ENCODE measurements at places on chromosomes 7 and 10.
A peak's percentile ranks its signal among the peaks of the same experiment; 100 is the strongest.

DNA sequence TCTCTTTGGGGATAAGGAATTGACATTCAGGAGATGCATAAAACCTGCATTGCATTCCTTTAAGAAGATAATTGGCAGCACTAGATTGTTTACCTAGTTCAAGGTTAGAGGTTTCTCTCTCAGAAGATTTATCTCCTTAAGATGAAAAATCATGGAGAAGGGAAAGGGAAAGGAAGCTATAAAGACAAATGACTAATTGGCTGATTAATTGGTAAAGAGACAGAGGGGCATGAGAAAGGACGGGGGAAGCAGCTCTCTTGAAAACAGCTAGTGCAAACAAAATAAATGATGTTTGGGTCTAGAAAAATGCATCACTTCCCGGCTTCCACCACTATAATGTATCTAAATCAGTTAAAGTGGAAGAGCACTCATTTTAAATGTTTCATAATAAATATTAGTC, 941.2 kb downstream of the XPNPEP1 start:
- DNase-seq = no peak

DNA sequence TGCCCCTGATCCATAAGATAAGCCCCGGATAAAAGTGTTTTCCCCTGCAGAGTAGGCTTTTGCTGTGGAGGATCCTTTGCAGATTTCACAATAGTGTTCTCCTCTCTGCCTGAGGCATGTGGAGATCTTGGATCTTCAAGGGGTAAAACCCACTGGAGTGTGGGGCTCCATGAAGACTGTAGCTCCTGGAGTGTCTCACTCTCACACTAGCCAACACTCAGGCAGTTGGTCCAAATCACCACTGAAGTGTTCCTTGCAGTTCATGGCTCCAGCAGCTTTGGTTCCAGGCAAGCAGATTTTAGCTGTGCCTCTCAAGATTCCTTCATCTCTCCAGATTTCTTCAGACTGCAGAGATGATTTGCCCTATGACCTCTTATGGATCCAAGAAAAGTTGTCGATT, 665.3 kb downstream of the TNS3 start:
- no peak for DNase-seq

DNA sequence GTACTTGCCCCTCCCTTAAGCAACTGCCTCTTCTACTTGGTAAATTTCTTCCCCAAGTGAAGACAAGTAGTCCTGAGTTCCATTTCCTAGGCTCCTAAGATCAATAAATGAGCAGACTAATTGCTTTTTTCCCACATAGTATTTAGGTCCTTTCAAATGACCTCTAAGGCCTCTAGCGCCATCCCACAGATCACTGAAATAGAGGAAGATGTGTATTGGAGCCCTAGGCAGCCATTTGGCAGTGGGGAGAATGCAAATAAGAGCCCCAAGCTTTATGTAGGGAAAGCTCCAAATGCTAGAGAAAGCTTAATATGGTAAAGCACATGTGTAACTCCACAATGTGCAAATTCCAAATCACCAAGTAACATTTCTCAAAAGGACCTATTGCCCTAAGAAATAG, 316.5 kb upstream of the PHF14 start:
- no peak for DNase-seq

- DNase-seq = no peak
Measured at GRCh38 chr10:24622781-24623301, 100.8 kb downstream of the ARHGAP21 start.

DNA sequence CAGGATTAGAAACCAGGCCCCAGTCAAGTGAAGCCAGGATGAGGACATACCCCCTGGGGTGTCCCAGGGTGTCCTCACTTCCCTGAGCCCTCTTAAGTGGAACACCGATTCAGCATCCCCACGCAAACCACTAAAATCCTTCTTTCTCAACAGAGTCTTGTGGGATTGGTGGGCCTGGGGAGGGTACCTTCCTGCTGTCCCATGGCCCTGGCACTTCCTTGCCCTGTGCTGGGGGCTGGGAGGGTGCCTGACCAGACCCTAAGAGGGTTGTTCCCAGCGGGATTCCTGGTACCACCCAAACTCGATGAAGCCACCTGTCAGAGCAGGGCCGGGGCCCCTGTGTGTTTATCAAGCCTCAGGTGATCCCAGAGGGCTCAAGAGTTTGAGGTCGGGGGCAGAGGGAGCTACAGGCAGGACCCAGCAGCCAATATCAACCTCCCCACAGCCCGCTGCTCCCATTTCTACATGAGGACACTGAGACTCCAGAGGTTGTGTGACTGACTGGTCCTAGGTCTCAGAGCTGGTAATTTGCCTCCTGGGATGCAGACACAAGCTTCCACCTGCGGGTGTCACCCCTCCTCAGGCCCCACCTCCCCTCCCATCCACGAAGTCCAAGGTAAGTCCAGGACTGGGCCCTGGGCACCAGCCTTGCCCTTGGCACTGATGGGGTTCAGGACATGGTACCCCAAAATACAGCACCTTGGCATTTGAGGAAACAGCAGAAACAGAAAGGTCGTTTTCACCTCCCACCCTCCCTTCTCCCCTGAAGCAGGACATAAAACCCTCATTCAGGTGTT, 31.4 kb downstream of the OAT start:
- DNase-seq = no peak

DNA sequence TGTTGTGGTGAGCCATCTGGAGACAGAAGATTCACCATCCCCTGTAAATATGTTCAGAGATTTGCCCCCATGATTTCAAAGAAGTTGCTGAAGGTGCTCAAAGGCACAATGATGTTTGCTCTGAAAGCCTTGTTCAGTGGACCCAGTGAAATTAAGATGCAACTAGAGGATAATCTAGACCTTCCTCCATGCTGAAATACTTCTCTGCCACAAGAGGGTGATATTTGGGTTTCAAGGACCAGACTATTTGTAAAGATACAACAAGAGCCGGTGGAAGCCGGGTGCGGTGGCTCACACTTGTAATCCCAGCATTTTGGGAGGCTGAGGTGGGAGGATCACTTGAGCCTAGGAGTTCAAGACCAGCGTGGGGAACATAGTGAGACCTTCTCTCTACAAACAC, 13.5 kb upstream of the MSRB2 start:
- DNase-seq = no peak

DNA sequence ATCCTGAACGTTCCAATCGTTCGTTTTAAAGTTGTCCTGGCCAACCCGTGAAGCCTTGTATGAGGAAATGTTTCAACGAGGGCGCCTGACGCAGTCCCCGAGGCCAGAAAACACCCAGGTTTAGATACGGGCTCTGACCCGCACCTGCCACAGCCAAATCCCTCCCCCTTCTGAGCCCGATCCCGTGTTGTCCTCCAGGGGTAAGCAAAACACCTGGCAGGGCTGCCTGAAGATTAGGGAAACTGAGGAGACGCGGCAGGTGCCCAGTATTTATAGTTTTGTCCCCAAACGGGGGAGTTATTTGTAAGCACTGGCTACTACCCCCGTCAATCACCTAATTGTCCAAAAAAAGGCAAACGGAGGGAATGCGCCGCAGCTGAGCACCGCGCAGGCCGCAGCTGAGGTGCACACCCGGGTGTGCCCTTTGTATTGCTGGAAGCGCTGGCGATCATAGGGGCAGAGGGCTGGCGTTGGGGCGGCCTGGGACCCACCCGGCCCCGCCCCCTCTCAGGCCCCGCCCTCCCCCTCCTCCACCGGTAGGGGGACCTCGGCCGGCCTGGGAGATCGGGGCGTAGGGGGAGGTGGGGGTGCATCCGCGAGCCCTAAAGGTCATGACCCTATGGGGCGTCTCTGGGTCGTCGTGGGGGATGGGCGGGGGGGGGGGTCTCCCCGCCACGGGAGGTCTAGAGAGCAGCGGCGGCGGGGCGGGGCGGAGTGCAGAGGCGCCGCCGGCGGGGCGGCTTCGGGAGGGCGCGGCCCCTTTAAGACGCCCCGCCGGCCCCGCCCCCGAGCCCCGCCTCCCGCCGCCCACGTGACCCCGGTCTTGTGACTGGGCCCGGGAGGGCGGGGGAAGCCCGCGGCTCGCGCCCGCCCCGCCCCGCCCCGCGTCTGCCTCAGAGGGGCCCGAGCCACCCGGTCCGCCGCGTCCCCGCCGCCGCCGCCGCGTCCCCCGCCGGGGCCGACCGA, at the start of gene BRI3:
BRI3 (plus strand) TSS at position 896 of the 966 bp plus-strand sequence. CDS start 110 bp downstream, outside the sequence.
- DNase-seq = peak; percentile 76

DNA sequence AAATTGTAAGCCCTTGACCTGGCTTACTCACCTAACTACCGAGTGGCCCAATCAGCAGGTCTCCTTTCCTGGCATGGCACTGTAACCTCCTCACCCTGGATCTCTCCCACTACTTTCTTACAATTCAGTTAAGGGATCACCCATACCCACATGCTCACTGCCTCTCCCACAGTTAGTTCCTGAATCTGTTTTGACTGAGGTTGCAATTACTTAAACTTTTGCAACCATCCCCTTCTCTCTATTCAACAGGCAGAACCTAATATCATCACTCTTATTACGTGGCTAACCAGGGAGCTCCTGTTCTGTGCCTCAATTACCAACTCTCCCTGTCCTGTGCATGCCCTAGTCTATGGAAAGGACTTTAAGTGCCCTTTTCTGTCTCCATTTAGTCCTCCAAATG, 84.2 kb upstream of the IKZF1 start:
- DNase-seq = no peak

DNA sequence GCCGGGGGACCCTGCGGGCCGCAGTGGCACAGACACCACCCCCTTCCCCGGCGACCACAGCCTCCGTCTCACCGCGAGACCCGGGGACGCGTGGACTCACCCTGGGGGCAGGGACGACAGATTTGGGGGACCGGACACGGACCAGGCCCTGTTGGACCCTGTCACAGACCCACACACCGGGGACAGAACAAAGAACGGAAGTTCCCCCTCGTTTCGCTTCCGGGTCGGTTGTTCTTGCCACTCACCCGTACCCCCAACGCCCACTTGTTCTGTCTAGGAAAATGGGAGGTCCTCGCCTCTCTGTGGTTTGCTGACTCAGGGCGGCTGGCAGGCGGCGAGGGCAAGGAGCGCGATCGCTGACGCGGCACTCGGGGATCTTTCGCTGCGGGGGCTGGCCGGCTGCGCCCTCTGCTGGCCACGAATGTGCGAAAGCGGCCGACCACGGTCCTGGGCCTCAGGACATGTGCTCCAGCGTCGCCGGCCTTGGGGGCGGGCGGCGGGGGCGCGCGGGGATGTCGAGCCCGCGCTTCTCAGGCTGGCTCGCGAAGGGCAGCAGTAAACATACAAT, at the start of gene ZNF3:
ZNF3 (minus strand) TSS at position 189 of the 568 bp plus-strand sequence. CDS start 4,366 bp downstream, outside the sequence.
- peak; percentile 89 for DNase-seq

DNA sequence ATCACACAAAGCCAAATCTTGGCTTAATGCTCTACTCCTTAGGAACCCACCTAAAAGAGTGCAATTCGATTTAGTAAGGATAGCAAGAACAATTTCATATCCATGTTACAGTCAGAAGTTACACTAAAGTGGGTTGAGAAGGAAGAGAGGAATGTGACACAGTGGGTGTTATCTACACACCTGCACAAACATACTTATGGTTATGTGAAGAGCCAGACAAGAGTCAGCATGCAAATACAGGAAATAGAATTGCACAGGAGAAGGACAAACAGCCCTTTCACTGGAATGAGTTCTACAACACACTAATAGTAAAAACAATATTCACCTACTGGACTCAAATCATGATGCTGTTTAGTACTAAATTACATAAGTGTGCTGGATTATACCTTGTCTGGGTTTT, 262.8 kb downstream of the DGKB start:
- DNase-seq = no peak

GRCh38 chr7:99551334-99551733, 580 bp downstream of the FAM200A start:
- no peak for DNase-seq

DNA sequence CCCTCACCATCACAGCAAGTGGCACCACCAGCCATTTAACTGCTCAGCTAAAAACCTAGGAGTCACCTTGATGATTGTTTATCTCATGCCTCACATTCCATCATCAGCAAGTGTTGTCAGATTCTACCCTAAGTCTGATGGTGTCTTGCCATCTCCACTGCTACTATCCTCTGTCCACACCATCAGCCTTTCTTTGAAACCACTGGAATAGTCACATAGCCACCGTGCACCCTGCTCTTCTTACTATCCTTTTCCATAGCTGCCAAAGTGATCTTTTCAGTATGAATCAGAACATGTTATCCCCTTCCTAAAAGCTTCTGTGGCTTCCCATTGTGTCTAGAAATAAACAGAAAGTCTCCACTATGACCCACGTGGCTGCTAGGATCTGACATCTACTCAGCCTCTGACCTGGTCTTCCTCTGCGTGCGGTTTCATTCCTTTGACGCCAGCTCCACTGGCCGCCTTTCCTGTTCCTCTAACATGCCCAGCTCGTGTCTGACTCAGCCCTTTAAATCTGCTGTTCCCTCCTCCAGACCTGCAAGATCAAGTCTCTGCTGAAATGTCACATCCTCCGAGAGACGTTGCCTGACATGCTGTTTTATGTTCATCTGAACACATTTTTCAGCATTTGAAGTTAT, 16.5 kb upstream of the CHN2 start:
- DNase-seq = no peak

DNA sequence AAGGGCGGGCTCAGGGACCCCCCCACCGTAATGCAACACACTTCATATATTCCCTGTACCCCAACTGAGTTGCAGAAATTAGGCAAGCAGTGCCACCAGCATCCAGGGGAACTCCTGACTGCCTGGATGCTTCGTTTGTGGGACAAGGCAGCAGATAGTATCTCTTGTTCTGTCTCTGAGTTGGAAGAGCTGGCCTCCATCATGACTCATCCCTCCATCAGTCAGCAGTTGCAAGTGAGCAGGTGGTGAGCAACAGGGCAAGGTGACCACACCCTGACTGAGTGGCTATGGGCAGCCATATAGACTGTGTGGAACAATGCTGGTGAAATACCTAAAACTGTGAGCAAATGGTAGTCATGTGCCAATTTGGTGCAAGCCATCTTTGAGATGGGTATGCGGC, 22.8 kb upstream of the ADAMTS14 start:
- no peak for DNase-seq

- DNase-seq = no peak
Measured at GRCh38 chr7:129664029-129665012, 52.8 kb downstream of the NRF1 start.

Measured in right kidney (tissue), 9 donors.